ENCODE measurements at places on chromosomes 6 and 20.
A peak's percentile ranks its signal among the peaks of the same experiment; 100 is the strongest.

DNA sequence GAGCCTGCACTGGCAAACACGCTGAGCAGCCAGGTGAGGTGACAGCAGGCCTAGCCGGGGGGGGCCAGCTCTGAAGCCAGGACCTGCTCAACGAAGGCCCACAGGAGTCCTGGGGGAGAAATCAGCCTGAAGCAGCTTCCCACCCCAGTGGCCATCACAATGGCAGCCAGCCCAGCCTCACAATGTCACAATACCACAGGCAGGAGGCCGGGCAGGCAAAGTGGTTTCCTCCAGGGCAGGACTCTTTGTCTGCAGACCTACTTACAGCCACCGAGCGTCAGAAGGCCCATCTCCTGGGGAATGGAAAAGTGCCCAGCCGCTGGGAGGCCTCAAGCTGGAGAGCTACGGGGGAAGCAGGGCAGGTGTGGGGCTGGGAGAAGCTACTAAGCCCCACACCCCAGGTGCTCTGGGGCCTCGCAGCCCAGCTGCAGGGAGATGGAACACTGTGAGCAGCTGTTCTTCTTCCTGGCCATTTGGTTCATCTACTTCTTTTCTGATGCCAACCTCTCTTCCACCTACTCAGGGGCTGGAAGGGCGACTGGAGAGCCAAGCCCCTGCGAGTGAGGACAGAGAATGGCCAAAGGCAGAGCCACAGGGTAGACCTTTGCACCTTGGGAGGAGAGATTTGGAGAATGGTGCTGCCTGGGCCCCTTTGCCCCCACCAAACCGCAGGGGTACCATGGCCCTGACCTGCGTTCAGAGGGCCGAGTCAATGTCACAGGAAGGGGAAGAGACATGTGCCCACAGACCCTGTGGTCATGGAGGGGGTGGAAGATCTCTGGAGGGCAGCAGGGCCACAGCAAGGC is 22.3 kb upstream of the AVP start:
- no peak for DNase-seq

DNA sequence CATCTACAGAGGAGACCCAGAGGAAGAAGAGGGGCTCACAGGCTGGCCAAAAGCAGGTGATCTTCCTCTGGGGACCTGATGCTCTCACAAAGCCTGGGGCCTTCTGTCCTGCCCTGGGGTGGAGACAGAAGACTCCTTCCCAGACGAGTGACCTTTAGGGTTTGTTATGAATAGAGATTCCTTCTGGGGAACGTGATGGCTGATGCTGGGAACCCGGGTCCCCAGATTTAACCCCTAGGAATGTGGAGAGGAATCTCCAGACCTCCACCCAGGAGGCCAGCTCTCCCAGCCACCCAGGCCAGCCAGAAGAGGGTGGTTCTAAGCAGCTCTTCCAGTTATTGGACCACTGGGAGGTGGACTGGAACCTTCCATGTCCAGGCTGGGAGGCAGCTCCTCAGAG is 16.8 kb upstream of the CCN5 start:
- no peak for DNase-seq

- DNase-seq: peak; percentile 64
Measured at GRCh38 chr6:4550227-4550597, 226.0 kb upstream of the CDYL start.

GRCh38 chr6:75748743-75749538 is at the start of gene MYO6:
Gene MYO6, plus strand, starts transcription at chr6:75749239. Its CDS starts 68,309 bp downstream, at chr6:75817548.
- peak; percentile 94 for DNase-seq

- no peak for DNase-seq
Measured at GRCh38 chr6:157982102-157982562, 469 bp downstream of the SYNJ2 start.

Measured in osteocyte (in vitro differentiated cells).